Naive thymus-derived CD4-positive, alpha-beta T cell (primary cell): ENCODE measurements at places on chromosomes 1 and 21. TPM values are rescaled to one million over a fixed set of nuclear protein-coding genes. Genes with fewer than 3 reads are reported as not detected.

Gene PPIE
- 56.6 and 61.4 TPM in 2 replicates for total RNA-seq

Gene TINAGL1
- total RNA-seq: not detected

Gene LIPI
- total RNA-seq: not detected in 2 replicates

Gene TMEM81
- 3.3 and 3.7 TPM in 2 replicates for total RNA-seq

Gene KLF17
- total RNA-seq: not detected in 2 replicates

Gene EVA1C
- 12.3 TPM for total RNA-seq

DNA sequence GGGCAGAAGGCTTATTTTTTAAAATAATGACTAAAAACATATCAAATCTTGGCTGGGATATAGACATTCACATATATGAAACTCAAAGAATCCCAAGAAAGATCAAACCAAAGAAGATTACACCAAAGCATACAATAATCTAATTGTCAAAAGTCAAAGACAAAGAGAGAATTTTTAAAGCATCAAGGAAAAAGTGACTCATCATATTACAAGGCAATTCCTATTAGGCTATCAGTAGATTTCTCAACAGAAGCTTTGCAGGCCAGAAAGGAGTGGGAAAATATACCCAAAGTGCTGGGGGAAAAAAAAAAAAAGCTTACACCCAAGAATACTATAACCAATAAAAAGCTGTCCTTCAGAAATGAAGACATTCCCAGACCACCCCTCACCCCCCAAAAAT, 375.6 kb downstream of the BRINP2 start:
- no peak for DNase-seq
- H3K4me1 ChIP-seq: no peaks in the 10 kb centered on the region
- no peak overlapping the region for H3K27ac ChIP-seq
- H3K4me3 ChIP-seq: no peak overlapping the region
- H3K27me3 ChIP-seq: no peaks in the 10 kb centered on the region

- no peaks in the 10 kb centered on the region for H3K27me3 ChIP-seq
- no peak overlapping the region for H3K4me3 ChIP-seq
- H3K4me1 ChIP-seq: no peaks in the 10 kb centered on the region
- no peaks in the 10 kb centered on the region for H3K36me3 ChIP-seq
- no peak for DNase-seq
Measured at GRCh38 chr1:11531314-11531870, 52.4 kb downstream of the DISP3 start.

- no peaks in the 10 kb centered on the region for H3K36me3 ChIP-seq
- H3K27ac ChIP-seq: no peak overlapping the region
- no peaks in the 10 kb centered on the region for H3K4me1 ChIP-seq
- DNase-seq: no peak
- no peaks in the 10 kb centered on the region for H3K27me3 ChIP-seq
Measured at GRCh38 chr1:115218699-115219098, 119.3 kb downstream of the NGF start.

GRCh38 chr1:39250460-39251240, 46.2 kb downstream of the MACF1 start:
- H3K4me3 ChIP-seq: no peak overlapping the region
- no peak for DNase-seq
- no peaks in the 10 kb centered on the region for H3K27me3 ChIP-seq
- H3K4me1 ChIP-seq: no peaks in the 10 kb centered on the region
- H3K27ac ChIP-seq: peak overlapping the region; percentile 3

- no peak for DNase-seq
- no peak overlapping the region for H3K4me3 ChIP-seq
- H3K27me3 ChIP-seq: no peaks in the 10 kb centered on the region
- H3K27ac ChIP-seq: no peak overlapping the region
Measured at GRCh38 chr1:24058671-24059455, 53.1 kb downstream of the MYOM3 start.

GRCh38 chr21:38811257-38811656, 5.5 kb downstream of the ETS2 start:
- H3K4me3 ChIP-seq: no peak overlapping the region
- peaks cover 4% of the 10 kb centered on the region for H3K4me1 ChIP-seq
- H3K36me3 ChIP-seq: peaks cover 2% of the 10 kb centered on the region
- no peak overlapping the region for H3K27ac ChIP-seq

- no peaks in the 10 kb centered on the region for H3K27me3 ChIP-seq
- no peak for DNase-seq
- H3K4me3 ChIP-seq: no peak overlapping the region
- no peak overlapping the region for H3K27ac ChIP-seq
- H3K36me3 ChIP-seq: peaks cover 50% of the 10 kb centered on the region
Measured at GRCh38 chr1:24666794-24667193, 23.7 kb downstream of the SRRM1 start.

- no peaks in the 10 kb centered on the region for H3K4me1 ChIP-seq
- H3K27me3 ChIP-seq: no peaks in the 10 kb centered on the region
- no peaks in the 10 kb centered on the region for H3K36me3 ChIP-seq
- no peak overlapping the region for H3K27ac ChIP-seq
Measured at GRCh38 chr1:111948209-111949171, 41.0 kb downstream of the KCND3 start.

GRCh38 chr1:80468356-80468755, 1332.4 kb upstream of the ADGRL2 start:
- no peaks in the 10 kb centered on the region for H3K36me3 ChIP-seq
- H3K4me1 ChIP-seq: no peaks in the 10 kb centered on the region
- H3K27me3 ChIP-seq: no peaks in the 10 kb centered on the region
- H3K4me3 ChIP-seq: no peak overlapping the region
- no peak for DNase-seq

DNA sequence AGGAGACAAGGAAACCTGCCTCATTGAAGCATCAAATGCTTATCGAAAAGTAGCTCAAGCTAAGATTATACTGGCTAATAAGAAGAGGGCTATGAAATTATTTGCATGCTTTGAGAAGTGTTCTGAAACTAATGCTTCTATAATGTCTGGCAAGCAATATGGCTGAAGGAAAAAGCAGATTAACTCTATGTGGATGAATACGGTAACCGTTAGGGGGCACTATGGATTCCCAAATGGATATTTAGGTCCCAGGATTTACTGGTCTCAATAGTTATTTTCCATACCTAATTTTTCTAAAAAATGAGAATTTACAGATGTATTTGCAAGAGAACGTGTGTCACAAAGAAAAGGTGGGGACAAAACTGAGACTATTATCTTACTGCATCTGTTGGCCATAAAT, 34.6 kb upstream of the RRP15 start:
- no peak for DNase-seq
- H3K4me1 ChIP-seq: no peaks in the 10 kb centered on the region
- H3K27me3 ChIP-seq: no peaks in the 10 kb centered on the region
- no peak overlapping the region for H3K4me3 ChIP-seq
- H3K27ac ChIP-seq: no peak overlapping the region

- H3K4me1 ChIP-seq: no peaks in the 10 kb centered on the region
- no peaks in the 10 kb centered on the region for H3K27me3 ChIP-seq
- no peak overlapping the region for H3K27ac ChIP-seq
- no peak overlapping the region for H3K4me3 ChIP-seq
Measured at GRCh38 chr1:103457886-103458455, 67.5 kb upstream of the RNPC3 start.

DNA sequence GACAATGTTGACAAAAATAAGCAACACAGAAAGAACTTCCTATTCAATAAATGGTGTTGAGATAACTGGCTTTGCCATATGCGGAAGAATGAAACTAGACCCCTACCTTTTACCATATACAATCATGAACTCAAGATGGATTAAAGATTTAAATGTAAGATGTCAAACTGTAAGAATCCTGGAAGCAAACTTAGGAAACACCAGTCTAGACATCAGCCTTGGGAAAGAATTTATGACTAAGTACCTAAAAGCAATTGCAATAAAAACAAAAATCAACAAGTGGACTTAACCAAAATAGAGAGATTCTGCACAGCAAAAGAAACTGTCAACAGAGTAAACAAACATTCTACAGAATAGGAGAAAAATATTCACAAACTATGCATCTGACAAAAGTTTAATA, 16.1 kb upstream of the CLDN8 start:
- H3K27me3 ChIP-seq: no peaks in the 10 kb centered on the region
- H3K4me3 ChIP-seq: no peak overlapping the region
- DNase-seq: no peak
- H3K36me3 ChIP-seq: no peaks in the 10 kb centered on the region
